EL (cell line): ENCODE measurements at places on chromosomes 5 and 9.

GRCh38 chr9:73577848-73578247, 426.2 kb downstream of the ANXA1 start:
- DNase-seq = peak; percentile 3

GRCh38 chr9:21681641-21682040, 120.8 kb upstream of the MTAP start:
- peak; percentile 76 for DNase-seq

- no peak for DNase-seq
These were observed 691.1 kb upstream of the C9orf72 start for GRCh38 chr9:28264368-28264767.

DNA sequence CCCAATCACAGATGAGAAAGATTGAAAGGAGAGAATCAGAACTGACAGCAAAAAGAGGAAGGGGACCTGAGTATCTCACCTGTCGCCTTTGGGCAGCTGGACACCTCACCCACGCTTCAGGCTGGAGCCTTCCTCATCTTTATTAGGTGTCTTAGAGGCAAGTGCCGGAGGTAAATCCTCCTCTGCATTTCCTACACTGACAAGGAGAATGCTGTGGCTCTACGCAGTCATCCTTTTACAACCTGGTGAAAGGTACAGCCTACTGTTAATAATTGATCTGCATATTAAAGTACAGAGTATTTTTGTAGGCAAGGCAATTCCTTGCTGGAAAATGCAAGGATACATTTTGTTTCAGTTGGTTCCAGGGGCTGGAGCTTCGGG, 34.8 kb downstream of the PRLR start:
- DNase-seq = no peak

GRCh38 chr9:126173401-126173800, 153.2 kb upstream of the MVB12B start:
- no peak for DNase-seq

- no peak for DNase-seq
These were observed 416.9 kb downstream of the MRPS30 start for GRCh38 chr5:45225571-45226031.

- no peak for DNase-seq
These were observed 158.5 kb downstream of the TRPM6 start for GRCh38 chr9:74729136-74729695.

DNA sequence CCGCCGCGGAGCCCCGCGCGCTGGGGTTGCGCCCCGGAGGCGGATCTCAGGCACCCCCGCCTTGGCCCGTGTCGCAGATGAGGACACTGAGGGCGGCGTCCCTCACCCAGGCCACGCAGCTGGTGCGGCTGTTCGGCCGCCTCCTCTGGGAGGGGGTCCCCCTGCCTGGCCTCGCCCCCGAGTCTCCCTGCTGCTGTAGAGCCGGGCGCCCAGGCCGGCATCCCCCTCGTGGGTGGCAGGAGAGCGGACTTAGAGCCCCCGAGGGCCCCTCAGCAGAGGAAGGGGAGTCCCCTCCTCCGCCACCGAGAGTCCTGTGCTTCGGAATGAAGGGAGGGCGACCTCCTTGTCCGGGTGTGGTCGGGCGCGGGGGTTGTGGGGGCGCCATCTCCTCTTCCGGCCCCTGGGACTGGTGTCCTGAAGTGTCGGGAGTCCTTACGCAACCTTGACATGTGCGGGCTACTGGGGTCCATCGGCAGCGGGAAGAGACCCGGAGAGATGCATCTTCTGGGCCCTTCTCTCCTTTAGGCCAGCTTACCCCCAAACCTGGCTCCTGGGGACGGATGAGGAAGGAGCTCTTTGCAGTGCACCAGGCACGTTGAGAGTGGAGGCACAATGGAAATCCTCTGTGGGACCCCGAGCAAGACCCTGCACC, 11.7 kb upstream of the EXOSC2 start:
- DNase-seq = peak; percentile 47

DNA sequence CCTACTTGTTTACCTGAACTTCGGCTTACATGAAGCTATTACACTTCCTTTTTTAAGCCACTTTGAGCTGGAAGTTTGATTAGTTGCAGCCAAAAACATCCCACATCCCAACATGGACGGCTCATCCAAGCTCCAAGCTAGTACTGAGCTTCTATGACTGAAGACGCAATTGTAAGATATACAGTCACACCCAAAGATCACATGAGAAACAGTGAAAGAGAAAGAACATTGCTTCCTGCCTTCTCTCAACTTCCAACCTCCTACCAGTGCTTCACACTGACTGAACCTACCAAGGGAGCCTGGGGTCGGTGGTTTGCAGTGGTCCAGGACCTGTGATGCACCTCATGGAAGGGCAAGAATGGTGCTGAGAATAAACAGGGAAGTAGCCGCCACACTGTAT, 27.4 kb upstream of the ADRA1B start:
- DNase-seq = no peak

- DNase-seq = peak; percentile 47
These were observed 79.6 kb downstream of the C7 start for GRCh38 chr5:40988746-40989510.

DNA sequence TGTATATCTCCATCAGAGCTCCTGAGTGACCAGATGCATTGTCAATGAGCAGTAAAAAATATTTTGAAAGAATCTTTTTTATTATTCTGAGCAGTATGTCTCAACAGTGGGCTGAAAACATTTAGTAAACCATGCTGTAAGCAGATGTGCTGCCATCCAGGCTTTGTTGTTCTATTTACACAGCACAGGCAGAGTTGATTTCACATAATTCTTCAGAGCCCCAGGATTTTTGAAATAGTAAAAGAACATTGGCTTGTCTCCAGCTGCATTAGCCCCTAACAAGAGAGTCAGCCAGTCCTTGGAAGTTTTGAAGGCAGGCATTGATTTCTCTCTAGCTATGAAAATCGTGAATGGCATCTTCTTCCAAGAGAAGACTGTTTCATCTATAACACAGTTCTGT, 25.2 kb upstream of the ENTREP1 start:
- DNase-seq = no peak

DNA sequence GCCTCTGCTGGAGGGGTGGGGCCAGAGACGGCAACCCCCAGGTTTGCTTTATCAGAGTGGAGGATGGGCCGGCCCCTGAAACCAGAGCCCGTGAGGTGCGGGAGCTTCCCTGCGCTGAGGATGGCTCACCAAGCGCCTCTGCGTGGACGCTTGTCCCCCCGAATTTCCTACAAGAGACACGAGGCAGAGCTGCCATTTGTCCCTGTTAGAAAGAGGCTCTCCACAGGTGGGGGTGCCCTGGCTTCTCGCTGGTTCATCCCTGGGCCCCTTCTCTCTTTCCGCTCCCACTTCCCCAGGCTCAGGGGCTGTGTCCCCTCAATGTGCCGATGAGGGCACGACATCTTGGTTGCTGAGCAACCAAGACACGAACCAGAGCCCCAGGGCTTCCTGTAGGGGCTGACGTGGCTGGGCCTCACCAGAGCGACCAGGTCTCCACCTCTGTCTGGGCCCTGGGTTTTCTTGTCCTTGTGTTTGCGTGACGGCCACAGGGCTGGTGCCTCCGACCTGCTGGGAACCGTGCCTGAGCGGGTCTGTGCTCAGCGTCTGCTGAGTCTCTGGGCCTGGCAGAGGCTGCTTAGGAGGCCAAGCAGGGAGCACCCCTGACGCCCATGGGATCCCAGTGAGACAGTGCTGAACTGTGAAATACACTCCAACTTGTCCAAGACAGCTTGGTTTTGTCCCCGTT, 119.6 kb upstream of the COL5A1 start:
- DNase-seq = no peak

- no peak for DNase-seq
These were observed 320.0 kb downstream of the FBXL17 start for GRCh38 chr5:108061941-108062340.

GRCh38 chr5:157213527-157214243, 33.0 kb downstream of the ITK start:
- no peak for DNase-seq

DNA sequence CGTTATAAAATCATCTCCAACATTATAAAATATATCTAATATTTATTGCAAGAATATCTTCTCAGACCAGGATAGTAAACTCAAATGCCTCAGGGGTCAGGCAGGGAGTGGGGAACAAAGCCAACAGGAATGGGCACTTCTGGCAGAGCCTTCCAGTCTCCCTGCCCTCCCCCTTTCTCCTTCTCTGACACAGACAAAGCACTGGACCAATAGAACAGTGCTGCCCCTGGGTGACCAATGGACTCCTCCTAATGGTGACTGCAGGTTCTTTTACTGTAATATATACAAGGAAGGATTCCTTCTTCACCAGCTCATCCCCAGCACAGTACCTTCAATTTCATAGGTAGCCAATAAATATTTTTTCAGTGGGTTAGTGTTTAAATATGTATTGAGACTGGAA, 31.1 kb upstream of the MAMDC2 start:
- peak; percentile 3 for DNase-seq

GRCh38 chr9:26220367-26220766, 542.1 kb upstream of the TUSC1 start:
- DNase-seq = no peak

DNA sequence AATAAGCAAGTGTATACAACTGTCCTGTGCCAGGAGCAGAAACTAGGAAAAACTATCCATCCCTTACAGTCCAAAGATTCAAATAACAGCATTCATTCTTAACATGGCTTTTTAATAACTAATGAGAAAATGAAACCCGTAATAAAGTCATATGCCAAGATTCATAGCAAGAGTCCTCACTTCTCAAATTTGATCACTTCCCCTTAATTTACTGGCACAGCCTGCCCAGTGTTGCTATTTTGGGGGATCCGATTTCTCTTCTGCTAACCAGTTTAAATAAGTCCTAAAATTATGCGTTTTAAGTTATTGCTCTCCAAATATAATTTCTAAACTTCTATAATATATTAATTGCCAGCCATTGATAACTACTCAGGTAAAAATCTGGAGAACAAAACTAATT, 177.0 kb upstream of the PTGER4 start:
- DNase-seq = no peak

DNA sequence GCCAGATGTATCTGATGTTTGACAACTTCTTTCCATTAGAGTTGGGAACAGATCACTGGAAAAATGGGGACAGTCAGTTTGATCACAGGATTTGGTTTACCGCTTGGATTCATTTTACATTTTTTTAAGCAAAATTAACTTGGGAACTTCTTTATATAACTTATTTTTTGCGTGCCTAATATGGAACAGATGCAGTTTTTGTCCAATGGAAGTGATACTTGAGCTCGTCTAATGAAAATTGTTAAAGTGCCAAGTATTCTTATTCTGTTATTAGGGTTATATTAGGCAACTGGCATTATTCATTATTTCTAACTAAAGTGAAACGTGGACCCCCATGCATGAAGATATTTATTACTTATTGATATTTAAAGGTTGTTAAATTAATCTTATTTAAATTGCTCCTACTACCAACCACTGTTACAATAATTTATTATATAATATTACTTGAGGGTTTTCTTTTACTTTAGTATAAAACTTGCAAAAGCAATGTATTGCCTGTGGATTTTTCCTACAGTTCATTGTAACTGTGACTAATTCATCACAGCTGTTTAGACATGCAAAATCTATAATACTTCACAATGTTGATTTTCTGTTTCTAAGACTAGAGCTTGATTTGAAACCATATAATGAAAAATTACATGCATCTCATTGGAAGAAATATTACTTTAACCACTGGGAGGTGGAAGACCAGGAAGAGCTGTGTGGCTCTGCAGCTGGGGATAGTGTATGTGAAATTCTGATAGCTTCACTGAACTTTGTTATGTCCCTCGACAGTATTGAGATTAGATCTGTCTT, 787.3 kb upstream of the WWC1 start:
- no peak for DNase-seq

DNA sequence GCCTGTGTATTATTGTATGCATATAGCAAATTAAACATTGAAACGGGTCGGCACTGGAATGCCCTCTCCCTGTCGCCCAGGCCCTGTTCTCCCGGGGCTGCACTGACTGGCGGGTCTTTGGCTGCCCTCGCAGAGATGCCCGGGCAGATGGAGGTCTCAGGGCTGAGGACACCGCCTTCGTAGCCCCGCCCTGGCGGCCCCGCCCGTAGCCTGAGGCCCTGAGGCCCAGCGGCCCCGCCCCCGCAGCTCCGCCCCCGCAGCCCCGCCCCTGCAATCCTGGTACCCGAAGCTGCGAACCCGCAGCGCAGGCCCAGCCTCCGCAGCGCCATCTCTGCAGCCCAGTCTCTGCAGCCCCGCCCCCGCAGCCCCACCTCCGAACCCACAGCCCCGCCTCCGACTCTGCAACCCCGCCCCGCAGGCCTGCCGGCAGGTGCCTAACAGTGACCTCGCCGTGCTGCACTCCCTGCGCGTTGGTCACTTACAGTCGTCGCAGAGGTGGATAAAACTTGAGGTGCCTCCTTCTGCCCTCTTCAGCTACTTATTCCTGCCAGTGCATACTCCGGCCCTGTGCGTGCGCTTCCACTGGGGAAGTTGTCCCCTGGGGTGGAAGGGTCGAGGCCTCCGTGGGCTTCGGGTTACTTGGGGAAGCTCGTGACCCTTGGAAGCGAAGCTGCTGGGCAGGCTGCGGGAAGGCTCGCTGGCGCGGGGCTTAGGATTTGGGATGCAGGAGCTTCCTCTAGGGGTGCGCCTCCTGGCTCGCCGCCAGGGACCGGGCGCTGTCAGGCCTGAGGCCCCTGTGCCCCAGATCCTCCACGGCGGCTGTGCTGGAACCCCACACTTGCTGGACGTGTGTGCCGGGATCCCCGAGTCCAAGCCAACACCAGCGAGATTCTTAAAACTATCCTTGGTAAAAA, 72.3 kb downstream of the ICE1 start:
- DNase-seq = peak; percentile 45

DNA sequence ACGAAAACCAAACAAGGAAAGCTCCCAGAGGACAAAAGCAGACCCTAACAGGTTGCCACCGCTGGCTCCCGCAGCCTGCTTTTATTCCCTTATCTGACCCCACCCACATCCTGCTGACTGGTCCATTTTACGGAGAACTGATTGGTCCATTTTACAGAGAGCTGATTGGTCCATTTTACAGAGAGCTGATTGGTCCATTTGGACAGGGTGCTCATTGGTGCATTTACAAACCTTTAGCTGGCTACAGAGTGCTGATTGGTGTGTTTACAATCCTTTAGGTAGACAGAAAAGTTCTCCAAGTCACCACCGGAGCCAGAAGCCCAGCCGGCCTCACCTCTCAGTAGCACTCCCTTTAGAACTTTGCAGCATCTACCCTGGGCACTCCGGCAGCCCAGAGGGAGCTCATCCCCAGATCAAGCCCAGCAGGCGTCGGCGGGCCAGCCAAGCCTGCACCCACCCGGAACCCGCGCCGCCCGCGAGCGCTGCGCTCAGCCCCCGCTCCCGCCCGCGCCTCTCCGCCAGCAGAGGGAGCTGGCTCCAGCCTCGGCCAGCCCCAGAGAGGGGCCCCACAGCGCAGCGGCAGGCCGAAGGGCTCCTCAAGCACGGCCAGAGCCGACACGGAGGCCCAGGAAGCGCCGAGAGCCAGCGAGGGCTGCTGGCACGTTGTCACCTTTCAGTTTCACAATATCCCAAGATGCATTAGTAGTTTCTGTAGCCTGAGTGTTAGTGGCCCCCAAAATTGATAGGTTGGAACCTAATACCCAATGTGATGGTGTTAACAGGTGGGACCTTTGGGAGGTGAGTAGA, 35.3 kb upstream of the CLPTM1L start:
- no peak for DNase-seq

- no peak for DNase-seq
These were observed 488.6 kb downstream of the CSNK1G3 start for GRCh38 chr5:124000538-124000937.
